ENCODE measurements at places on chromosomes 4 and X. TPM values are rescaled to one million over a fixed set of nuclear protein-coding genes. Genes with fewer than 3 reads are reported as not detected.

NPFFR2 gene
- total RNA-seq: 0.32 TPM

XAGE2 gene
- total RNA-seq: not detected

ZNF182 gene
- 3.2 TPM for total RNA-seq

P2RY8 gene
- not detected for total RNA-seq

HTR2C gene
- total RNA-seq: under 0.01 TPM

ELF2 gene
- total RNA-seq: 45.8 TPM

GAGE12F gene
- not detected for total RNA-seq

L1CAM gene
- total RNA-seq: 16.4 TPM

CCNA2 gene
- 54.0 TPM for total RNA-seq

DMRTC1 gene
- total RNA-seq: not detected

MTTP gene
- total RNA-seq: not detected

TLR3 gene
- total RNA-seq: 0.97 TPM

PGRMC1 gene
- total RNA-seq: 202 TPM
